ENCODE measurements at places on chromosomes 4 and X. TPM values are rescaled to one million over a fixed set of nuclear protein-coding genes. Genes with fewer than 3 reads are reported as not detected.
A peak's percentile ranks its signal among the peaks of the same experiment; 100 is the strongest.

The CNGA1 gene
- 3.9 TPM for polyA plus RNA-seq

The FAM184B gene
- 0.01 TPM for polyA plus RNA-seq

The FGG gene
- 18,576 TPM for polyA plus RNA-seq

The TCEAL2 gene
- 0.10 TPM for polyA plus RNA-seq

The PARM1 gene
- 0.42 TPM for polyA plus RNA-seq

The NSDHL gene
- 23.8 TPM for polyA plus RNA-seq

The FGF2 gene
- polyA plus RNA-seq, result 0.61 TPM

The CENPVL1 gene
- not detected for polyA plus RNA-seq

The GRPR gene
- not detected for polyA plus RNA-seq

GRCh38 chrX:8738588-8739189 is 6.8 kb upstream of the ANOS1 start:
- DNase-seq, result no peak

- no peak for DNase-seq
Measured at GRCh38 chr4:99467887-99468286, 32.7 kb upstream of the ADH7 start.

DNA sequence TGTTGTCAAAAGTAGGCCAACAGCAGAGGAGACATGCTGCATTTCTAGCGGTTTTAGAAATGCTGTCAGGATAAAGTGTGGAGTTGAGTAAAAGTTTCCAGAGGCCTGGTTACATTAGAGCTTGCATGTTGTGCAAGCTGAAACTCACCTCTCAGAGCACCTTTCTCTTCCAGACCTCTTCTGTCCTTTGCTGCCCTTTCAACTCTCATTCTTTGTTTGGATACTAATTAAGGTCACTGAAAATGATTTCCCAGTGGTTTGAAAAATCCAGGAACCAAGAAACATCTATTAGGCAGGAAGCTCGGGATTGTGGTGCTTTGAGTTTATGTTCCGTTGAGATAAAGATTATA is 426.6 kb downstream of the MAPK10 start:
- no peak for DNase-seq

DNA sequence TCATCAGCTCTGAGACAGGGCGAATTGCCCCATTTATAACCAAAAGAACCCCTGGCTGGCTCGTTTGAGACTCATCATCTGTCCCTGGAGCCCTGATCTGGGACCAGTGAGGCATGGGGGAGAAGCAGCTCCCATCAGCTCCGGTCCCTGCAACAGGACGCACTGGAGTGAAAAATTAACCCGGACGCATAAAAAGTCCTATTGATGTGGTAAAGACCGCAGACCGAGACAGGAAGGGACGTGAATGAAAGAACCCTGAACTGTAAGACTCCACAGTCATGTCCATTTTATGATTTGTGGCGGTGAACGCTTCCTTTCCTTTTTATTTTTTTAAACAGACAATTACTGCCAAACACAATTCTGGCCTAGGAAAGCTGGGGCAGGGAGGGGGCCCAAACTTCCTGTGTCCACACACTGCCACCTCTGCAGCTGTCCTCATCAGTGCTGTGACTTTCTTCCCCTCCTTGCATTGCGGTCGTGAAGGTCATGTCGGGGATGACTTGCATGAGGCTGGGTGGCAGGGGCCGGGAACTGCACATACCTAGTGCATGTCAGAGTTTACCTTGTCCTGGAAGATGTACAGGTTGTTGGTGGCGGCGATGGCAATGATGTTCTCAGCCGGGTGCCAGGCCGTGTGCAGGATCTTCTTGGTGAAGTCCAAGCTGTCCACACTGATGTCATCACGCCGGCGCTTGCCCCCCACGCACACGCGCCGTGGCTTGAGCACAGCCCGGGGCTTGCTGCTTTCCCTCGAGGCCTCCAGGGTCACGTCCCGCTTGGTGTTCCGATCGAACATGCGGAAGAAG is 53.3 kb downstream of the WFS1 start:
- DNase-seq, result no peak

DNA sequence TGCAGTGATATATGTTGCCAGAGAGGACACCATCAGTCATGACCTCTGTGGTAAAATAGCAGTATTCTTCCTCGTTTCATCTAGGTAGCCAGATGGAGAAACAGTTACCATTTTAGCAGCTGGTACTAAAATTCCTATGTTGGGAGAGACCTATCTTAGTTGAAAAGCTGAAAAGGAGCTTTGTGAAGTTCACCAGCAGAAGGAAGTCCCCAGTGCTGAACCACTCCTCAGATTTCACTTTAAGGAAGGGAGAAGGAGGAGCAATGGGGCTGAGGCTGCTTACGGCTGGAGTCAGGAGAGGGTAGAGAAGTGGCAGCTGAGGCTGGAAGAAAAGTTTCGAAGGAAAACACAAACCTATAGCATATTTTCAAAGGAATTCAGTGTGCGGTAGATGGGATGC is 103.7 kb downstream of the ATXN3L start:
- no peak for DNase-seq

GRCh38 chr4:158129694-158130093 is 43.1 kb downstream of the GASK1B start:
- no peak for DNase-seq

DNA sequence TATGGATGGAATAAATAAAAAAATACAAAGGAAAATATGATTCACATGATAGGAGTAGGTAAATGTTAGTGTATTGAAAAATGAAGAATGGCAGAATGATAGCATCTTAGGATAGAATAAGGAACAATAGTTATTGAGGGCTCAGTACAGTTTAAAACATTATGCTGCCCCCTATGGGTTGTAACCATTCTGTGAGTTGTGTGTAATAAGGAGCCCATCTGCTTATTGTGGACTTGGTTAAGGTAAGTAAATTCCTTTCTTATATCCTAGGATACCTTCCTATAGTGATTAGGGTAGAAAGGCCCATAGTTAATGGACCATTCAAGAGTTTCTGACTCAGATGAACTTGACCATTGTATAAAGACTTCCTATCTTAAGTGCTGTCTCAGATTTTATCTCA is 195.8 kb downstream of the PDHA2 start:
- DNase-seq, result no peak

DNA sequence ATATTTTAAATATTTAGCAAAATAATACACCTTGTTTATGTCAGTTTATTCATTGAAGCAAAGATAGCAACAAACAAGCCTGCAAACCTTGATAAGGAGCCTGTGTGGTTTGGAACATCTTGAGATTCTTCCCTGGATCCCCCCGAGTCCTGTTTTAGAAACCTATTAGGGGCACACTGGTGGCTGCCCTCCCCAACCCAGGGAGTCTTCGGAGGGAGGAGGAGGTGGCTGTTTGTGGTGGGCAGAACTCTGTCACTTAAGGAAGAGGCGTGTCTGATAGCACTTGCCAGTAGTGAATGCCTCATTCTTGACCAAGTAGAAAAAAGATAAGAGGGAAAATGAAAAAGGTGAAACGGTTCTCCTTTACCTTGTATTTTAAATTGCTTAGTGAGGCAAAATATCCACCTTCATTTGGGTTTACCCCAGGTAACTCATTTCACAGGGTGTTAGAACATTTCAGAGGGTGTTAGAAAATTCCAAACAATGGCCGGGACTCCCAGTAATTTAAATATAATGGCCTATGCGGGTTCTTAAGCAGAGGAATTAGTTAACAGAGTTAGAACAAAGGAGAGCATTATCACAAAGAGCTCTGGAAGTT is 10.4 kb downstream of the KIT start:
- DNase-seq, result no peak

DNA sequence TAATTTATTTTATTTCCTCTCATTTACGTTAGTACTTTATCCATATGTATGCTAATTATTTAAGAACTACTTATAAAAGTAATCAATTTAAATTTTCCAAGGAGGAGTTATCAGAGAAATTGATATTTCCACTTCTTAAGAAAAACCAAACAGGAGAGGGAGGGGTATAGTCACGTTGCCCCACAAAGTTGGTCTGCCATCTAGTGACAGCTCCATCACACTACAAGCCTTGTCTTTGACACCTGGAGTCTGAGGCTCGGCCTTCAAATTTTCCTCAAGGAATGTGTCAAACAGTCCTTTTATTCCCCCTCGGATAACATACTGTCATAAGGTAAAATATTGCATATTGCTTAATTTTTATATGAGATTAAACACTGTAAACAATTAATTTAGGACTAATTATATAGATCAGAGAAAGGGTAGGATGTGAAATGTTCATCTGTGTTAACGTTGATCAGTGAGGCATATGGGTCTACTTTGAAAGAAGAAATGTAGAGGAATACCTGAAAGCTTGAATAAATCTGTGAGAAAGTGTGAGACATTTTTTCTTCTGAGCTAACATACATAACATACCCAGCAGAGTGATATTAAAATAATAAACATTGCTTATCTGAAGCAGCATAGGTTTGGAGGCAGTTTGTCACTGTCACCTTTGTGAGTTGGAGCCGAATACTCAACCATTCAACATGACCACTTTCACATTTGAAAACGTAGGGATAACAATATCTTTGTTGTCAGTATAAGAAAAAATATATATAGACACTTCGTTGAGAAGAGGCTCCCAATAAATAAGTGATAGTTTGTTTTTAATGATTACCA is 114.4 kb downstream of the GLRA3 start:
- DNase-seq, result peak; percentile 37

GRCh38 chr4:127352220-127353113 is 280.3 kb upstream of the INTU start:
- DNase-seq, result no peak

- no peak for DNase-seq
Measured at GRCh38 chrX:143648705-143649104, 12.8 kb upstream of the SLITRK4 start.

GRCh38 chr4:87077914-87078585 is 142.4 kb downstream of the KLHL8 start:
- no peak for DNase-seq

GRCh38 chrX:39619182-39620009 is 478.4 kb downstream of the BCOR start:
- no peak for DNase-seq

DNA sequence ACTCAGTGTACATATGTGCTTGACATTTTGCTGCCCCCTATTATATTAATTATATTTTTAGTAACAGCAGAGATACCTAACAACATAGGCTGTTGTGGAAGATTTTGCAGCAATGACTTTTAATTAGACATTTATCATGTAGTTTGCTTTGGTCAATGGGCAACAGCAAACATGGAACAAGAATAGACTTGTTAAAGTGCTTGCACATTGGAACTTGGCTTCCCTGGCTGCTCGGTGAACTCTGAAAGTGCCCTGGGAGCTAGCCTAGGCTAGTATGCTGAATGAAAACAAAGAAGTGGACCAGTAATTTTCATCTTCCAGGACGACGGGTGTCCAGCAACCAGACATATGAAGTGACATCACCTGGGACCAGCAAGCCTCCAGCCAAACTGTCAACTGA is 1157.1 kb downstream of the ARAP2 start:
- DNase-seq, result no peak

GRCh38 chrX:132622130-132622529 is 133.3 kb upstream of the MBNL3 start:
- no peak for DNase-seq

- peak; percentile 32 for DNase-seq
Measured at GRCh38 chrX:148500423-148501385, at the start of gene AFF2. AFF2 (plus strand) TSS chrX:148500617; CDS start chrX:148501098, 481 bp downstream.

- no peak for DNase-seq
Measured at GRCh38 chrX:20435913-20436312, 169.2 kb upstream of the RPS6KA3 start.

DNA sequence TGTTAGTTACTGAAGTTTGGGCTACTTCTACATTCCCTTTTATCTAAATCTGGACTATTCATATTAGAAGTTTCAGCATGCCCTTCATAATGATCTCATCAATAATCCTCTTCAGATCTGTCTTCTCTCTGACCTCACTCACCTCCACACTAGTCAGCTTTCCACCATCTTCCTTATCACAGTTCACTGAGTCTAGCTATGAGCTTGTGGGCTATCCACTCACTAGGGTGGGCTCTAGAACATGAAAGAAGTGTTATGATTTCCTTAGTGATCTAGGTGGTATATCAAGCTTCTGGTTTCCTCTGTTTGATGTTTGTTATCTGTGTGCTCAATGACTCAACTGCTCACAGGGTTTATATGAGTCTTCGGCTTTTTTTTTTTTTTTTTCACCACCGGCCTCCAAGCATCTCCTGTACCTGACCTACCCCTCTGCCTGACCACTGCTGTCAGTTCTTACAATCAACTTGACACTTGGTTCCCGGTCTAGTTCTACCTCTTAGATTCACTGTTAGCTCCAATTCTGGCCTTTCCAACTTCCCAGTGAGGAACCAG is 103.1 kb downstream of the PAPSS1 start:
- DNase-seq, result no peak

GRCh38 chrX:2698604-2699003 is 7.5 kb downstream of the CD99 start:
- no peak for DNase-seq

- DNase-seq, result no peak
Measured at GRCh38 chr4:71862315-71862714, 78.4 kb upstream of the GC start.

DNA sequence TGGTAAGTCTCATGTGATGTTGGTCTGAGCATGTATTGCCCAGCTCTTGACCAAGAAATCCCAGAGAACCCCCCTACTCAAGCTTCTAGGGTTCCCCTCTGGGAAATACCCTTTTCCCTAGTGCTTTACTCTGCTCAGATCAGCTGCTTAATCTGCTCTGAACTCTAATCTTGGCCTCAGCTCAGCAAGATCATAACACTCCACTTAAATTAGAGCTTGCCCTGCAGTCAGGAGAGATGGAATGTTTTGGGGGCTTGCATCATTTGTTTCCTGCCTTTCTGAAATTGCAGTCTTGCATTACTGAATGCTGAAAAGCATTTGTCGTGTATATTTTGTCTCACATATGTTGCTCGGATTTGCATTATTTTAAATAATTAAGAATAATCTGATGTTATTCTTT is 1153.6 kb downstream of the FSTL5 start:
- DNase-seq, result no peak

DNA sequence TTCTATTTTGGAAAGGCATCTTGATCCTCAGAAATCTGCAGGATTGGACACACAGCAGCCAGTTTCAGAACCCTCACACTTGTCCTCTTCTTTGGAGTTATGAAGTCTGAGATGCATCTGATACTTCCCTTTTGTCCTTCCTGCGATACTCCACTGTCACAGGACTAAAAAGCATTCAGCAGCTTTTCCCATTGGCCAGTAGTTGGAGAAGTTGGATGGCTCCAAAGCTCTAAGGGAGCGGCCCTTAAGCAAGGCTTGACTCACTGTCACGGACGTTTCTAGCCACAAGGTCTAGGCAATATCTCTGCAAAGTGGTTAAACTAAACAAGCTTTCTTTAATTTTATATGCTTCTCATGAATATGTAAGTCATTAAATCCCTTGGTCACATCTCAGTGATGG is 417.0 kb downstream of the AFF2 start:
- DNase-seq, result no peak

DNA sequence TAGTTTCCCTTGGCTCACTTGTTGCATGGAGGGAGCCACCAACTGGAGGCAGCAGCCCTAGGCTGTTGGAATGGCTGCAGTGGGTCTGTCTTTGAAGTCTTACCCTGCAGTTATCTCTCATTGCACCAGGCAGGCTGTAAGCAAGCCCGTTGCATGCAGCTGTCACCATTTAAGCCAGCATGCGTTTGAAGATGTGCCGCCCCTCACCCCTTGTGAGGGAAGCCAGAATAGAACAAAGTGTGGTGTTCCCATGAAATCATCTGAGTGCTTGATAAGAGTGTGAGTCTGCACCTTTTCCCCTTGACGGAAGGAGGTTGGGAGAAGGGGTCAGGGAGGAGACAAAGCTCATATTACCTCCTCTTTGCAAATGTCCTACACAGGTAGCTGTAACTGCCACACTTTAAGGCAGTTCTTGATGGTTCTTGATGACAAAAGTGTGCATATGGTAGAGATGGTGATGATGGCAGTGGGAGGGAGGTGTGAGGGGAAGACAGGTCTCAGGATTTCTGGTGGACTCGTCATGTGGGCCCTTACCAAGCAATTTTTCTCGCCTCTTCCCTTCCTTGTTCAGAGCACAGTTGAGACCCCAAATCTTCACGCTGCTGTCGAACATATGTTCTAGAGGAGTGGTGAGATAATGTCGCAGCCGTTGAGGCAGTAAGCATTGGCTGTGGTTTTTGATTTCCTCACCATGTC is 191.4 kb upstream of the LEF1 start:
- no peak for DNase-seq
